Stimulated activated CD8-positive, alpha-beta memory T cell treated with anti-CD3 and anti-CD28 coated beads, Interleukin-4, amount 100 ng/mL, for 24 hours (primary cell): ENCODE measurements at places on chromosomes 3 and 15.

- no peak for DNase-seq
Measured at GRCh38 chr3:82224661-82225060, 463.2 kb upstream of the GBE1 start.

GRCh38 chr3:146554151-146554760, 9.8 kb upstream of the PLSCR1 start:
- no peak for DNase-seq

DNA sequence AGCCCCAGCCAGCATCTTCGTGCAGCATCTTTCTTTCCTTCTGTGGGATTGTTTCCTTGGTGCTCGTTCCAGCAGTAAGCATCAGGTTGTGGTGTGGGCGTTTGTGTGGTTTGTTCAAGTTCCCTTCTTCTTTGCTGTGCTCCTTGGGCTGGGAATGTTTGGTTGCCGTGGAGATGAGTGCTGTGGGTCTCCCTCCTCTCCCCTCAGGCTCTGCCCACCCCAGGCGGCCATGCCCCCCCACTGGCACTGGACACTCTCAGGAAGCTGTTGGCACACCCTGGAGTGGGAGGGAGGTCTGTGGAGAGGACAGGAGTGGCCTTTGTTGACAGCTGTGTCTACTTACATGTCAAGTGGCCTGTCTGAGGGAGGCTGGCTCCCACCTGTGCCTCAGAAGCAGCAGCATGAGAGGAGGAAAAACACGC, 46.5 kb upstream of the SACM1L start:
- no peak for DNase-seq

- DNase-seq, result no peak
Measured at GRCh38 chr3:174275336-174275735, 583.8 kb upstream of the NAALADL2 start.

GRCh38 chr3:171163101-171164066, 136.9 kb upstream of the SLC2A2 start:
- no peak for DNase-seq

- no peak for DNase-seq
Measured at GRCh38 chr3:14475621-14476020, 64.5 kb downstream of the GRIP2 start.

- no peak for DNase-seq
Measured at GRCh38 chr3:65723985-65724384, 314.7 kb downstream of the MAGI1 start.

- DNase-seq, result no peak
Measured at GRCh38 chr15:75753145-75753544, 40.5 kb upstream of the CSPG4 start.

- no peak for DNase-seq
Measured at GRCh38 chr3:113165841-113166240, 45.5 kb upstream of the BOC start.

DNA sequence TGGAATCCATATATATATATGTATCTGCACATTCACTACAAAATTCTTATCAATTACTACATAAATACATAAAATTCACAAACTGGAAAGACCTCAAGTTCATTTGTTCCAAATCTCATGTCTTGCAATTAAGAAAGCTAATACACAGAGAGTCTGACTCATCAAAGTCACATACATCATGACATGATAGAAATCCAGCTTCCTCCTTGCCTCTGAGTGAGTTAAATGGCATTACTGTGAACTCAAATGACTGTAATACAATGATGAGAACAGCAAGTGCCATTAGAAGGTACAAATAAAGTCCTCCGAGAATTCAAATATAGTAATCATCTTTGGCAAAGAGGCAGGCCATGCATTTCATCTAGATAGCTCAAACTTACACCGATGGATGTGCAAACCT, 55.1 kb upstream of the AGTR1 start:
- no peak for DNase-seq

DNA sequence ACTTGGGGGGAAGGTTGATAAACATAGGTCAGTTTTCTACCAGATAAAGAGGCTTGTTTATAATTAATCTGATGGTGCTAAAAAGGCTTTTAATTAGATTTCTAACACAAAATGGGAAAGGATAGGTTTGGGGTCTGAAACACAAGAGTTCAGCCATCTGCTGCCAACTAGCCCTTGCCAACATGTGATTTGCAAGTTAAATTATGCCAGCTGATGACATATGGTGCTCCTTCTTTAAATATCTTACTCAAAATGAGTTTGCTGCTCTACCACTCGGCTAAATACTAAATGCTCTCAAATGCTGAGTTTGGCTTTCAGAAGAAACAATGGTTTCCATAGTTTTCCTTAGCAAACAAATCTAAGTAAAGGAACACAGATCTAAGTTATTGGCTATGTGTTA, 557.8 kb upstream of the CCDC54 start:
- DNase-seq, result no peak

DNA sequence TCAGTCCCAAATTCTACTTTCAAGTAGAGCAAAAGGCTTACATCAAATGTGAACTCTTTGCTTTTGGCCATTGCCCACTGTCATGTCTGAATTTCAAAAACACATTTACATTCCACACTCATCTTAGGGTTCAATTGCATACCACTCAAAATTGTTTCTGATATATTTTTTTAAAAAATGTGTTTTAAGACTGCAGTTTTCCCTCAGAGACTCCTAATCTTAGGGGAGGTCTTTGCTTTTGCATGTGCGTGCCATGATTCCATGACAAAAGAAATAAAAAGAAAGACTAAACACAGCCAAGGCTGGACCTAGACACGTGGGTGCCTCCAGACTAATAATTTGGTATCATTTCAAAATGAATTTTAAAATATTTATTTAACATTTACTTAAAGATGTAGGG, 396.8 kb upstream of the RASGRP1 start:
- no peak for DNase-seq

- peak; percentile 61 for DNase-seq
Measured at GRCh38 chr3:186259612-186260383, 102.2 kb downstream of the DGKG start.

GRCh38 chr3:13229273-13229949, 156.2 kb upstream of the IQSEC1 start:
- DNase-seq, result no peak

DNA sequence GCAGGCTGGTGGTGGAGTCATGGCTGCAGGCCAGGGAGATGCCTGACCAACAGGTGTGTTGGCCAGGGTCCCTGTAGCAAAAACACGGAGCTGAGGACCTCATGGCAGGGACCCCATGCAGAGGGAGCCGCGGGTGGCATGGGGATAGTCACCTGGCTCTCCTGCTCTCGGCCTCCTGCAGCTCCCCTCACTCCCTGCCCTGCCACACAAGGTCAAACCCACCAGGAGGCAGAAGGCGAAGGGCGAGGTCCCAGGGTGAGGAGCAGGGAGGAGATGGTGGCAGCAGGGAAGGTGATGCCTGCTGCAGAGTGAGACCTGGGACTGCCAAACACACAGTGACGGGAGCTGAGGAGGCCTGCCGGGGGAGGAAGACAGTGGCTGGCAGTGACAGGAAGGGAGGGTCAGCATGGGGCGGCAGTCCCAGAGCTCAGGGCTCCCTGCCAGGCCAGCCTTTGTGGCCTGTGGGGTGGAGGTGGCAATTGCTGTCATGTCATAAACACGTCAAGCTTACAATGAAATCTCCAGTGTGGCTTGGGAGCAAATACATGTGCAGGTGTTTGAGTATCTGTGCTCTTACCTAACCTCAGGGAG, 144.3 kb downstream of the TJP1 start:
- no peak for DNase-seq

GRCh38 chr3:111859974-111860859, 1.2 kb downstream of the PHLDB2 start:
- DNase-seq, result peak; percentile 34

- DNase-seq, result no peak
Measured at GRCh38 chr3:70383360-70383831, 71.0 kb upstream of the MDFIC2 start.

- DNase-seq, result no peak
Measured at GRCh38 chr3:172153335-172153861, 114.0 kb downstream of the FNDC3B start.
